ENCODE measurements at places on chromosomes 4 and X. TPM values are rescaled to one million over a fixed set of nuclear protein-coding genes. Genes with fewer than 3 reads are reported as not detected.

DNA sequence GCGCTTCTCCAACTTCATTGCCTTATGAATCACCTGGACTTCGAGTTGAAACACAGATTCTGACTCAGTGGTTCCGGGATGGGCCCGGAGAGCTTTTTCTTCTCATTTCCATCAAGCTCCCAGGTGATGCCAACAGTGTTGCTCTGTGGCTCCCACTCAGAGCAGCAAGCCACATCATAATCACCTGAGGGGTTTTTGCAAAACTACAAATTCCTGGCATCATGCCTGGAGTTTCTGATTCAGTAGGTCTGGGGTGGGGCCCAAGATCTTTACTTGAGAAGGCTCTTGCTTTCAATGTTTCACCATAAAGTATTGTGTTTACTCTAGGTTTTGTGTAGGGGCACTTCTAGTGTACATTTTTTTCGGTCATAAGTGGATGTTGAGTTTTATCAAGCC is 7.0 kb downstream of the MTM1 start:
- DNase-seq = no peak

GRCh38 chr4:103158760-103159159 is 39.4 kb downstream of the CENPE start:
- no peak for DNase-seq

- DNase-seq = no peak
Measured at GRCh38 chrX:121122332-121122731, 74.9 kb downstream of the GLUD2 start.

GRCh38 chrX:154310616-154311536 is 15.3 kb downstream of the TKTL1 start:
- DNase-seq = no peak

GRCh38 chr4:10200869-10201268 is 84.3 kb upstream of the WDR1 start:
- DNase-seq = no peak

The AFM gene
- not detected for total RNA-seq

The HCCS gene
- 23.4 TPM for total RNA-seq

The ARHGAP6 gene
- total RNA-seq = 20.4 TPM

The MSX1 gene
- total RNA-seq = 2.3 TPM

The DRP2 gene
- 0.16 TPM for total RNA-seq
